Left cardiac atrium (tissue), 4 donors: ENCODE measurements at places on chromosomes 7 and 10.
A peak's percentile ranks its signal among the peaks of the same experiment; 100 is the strongest.

- no peak for DNase-seq
Measured at GRCh38 chr10:44284198-44285084, 100.5 kb downstream of the CXCL12 start.

- DNase-seq = no peak
Measured at GRCh38 chr10:132967540-132967939, 25.2 kb upstream of the CFAP46 start.

DNA sequence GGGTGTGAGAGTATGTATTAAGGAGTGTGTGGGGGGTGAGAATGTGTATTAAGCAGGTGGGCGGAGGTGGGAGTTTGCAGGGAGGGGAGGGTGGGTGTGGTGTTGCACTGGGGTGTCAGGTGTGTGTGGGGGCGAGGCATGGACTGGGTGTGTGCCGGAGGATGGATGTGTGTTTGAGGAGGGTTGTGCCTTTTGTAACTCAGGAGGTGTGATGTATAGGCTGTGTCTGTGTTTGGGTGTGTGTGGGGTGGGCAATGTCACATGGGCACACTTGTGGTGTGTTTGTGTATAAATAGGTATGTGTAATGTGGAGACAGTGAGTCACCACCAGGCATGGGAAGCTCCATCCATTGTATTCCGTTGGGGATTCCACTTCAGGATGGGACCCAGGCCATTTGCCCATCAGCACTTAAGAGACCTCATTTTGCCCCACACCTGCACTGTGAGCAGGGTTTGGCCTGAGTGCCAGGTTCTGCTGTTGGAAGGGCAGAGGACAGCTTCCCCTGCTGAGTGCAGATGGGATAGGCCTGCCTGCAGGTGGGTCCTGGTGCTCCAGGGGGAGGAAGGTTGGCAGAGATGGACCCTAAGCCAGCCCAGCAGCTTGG, 5.8 kb downstream of the UNC5B start:
- DNase-seq = peak; percentile 68

DNA sequence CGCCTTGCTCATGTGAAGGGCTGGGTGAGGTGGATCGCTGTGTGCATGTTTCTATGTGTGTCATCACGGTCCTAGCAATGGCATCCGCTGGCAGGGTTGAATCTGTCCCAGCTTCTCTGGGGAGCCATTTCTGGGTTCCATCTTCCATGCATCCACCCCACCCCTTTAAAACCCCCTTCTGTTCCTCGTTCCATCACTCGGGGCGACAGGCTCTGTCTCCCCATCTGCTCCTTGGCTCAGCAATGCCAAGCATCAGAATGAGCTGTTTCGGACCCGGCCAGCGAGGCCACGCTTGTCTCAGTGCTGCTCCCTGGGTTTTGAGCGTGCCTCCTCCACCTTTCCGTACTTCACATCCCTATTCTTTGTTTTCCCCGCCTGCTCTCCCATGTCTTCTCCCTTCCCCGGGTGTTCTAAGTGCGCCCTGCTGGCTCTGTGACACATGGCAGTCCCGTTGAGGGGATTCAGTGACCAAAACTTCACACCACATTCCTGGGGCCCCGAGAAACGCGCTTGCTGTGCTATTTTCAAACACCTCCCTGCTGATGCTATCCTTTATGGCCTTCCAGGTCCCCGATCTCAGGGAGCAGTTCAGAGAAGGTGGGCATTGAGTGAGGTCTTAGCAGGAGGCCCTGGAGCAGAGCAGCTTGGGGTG, 554.1 kb upstream of the FOXK1 start:
- no peak for DNase-seq

GRCh38 chr10:52258799-52259425, 55.2 kb upstream of the DKK1 start:
- DNase-seq = no peak

DNA sequence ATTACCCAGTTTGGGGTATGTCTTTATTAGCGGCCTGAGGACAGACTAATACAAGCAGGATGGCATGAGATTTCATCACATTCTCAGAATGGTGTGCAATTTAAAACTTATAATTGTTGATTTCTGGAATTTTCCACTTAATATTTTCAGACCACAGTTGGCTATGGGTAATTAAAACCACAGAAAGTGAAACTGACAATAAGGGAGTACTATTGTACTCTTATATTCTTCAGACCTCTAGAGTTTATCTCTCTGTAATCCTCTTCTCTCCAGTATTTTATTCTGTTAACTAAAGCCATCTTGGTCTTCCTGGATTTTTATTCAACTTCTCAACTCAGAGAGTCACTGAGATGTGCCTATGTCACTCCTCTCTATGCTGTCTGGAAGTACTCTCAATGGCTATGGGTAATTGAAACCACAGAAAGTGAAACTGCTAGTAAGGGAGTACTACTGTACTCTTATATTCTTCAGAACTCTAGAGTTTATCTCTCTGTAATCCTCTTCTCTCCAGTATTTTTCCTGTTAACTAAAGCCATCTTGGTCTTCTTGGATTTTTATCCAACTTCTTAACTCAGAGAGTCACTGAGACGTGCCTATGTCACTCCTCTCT, 118.3 kb downstream of the PPP1R17 start:
- DNase-seq = no peak

GRCh38 chr10:31157123-31158010, 125.7 kb upstream of the ZNF438 start:
- DNase-seq = peak; percentile 68

DNA sequence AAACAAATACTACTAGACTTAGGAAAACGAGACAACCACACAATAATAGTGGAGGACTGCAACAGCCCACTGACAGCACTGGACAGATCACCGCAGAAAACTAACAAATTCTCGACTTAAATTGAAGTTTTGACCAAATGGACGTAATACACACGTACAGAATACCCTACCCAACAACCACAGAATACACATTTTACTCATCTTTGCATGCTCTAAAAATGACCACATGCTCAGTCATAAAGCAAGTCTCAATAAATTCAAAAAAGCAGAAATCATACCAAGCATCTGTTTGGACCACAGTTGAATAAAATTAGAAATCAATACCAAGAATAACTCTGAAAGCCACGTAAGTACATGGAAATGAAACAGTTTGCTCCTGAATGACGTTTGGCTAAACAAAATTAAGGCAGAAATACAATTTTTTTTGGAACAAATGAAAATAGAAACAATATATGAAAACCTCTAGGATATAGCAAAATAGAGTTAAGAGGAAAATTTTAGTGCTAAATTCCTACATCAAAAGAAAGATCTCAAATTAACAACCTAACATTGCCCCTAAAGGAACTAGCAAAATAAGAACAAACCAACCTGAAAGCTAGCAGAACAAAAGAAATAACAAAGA, 30.6 kb downstream of the MAPK8 start:
- DNase-seq = no peak

GRCh38 chr7:33185786-33186185, 56.4 kb downstream of the BBS9 start:
- no peak for DNase-seq

- peak; percentile 50 for DNase-seq
Measured at GRCh38 chr7:122092964-122093797, 50.9 kb downstream of the AASS start.

GRCh38 chr7:132508724-132509353, 67.4 kb downstream of the PLXNA4 start:
- no peak for DNase-seq
